ENCODE measurements at places on chromosomes 16 and 17.
A peak's percentile ranks its signal among the peaks of the same experiment; 100 is the strongest.

- DNase-seq = no peak
These were observed 14.0 kb upstream of the RNF135 start for GRCh38 chr17:30956764-30957374.

DNA sequence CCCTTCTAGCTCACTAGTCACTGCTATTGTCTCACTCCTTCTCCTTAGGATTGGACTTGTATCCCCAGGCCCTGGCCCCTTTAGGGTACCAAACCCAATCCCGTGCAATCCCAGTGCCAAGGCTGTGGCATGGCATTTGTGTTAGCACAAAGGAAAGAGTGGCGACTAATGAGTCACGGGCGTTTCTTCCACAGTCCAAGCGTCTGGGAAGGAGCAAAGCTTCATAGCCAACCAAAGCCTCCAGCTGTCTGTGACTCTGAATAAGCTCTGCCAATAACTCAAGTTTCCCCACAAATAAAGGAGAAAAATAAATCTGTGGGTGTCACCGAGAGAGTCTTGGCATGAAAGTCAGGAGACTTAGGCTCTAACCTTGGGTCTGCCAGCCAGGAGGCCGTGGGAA, 54.6 kb upstream of the COX10 start:
- DNase-seq = no peak

DNA sequence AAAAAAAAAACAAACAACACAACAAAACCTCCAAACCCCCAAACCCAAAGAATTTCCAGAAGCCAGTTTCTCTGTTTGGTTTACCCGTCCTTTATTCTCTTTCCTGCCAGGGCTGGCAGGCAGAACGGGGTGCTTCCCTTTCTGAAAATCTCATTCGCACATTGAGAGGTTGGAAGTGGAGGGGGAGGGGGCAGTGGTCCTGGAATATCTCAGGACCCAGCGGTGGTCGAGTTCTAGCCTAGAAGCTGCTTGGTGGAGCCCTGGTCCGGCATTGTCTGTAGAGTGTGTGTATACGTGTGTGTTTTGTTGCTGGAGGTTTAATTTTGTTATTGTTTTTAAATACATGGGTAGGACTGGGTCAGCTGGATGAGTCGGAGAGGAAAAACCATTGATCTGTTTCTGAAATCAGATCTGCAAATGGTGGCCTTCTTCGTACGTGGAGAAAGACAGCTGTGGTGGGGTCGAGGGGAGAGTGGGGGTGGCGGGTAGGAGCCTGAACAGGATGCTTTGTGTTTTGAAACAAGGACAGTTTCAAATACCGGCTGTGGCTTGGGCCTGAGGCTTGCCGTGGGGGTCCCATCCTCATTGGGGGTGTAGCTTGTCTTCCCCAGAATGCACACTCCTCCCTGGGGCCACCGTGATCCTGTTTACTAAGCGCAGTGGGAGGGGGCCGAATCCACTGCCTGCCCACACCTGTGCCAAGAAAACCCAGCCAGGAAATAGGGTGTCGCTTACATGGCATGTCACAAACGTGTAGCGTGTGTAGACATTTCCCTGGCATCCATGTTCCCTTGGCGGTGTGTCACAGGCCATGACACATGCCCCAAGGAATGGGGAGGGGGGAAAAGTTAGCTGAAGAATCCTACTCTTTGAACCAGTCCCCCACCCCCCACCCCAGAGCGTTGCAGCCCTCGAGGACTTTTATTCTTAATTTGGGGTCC, 1.6 kb downstream of the CMIP start:
- no peak for DNase-seq

GRCh38 chr17:17351901-17352781, 49.0 kb downstream of the NT5M start:
- DNase-seq = no peak

DNA sequence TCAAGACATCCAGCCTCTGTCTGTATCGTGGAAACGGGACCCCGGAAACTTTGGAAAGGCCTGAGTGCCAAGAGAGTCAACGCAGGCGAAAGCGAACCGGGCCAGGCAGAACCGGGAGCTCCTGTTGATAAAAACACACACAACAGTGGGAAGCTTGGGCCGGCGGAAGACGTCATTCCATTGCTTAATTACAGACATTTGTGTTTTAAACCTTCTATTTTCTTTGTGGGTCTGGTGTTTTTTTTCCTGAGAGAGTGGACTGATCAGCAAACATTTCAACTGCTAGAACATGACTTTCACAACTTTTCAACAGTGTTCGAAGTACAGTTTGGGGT, 878 bp upstream of the RNF157 start:
- DNase-seq = no peak

DNA sequence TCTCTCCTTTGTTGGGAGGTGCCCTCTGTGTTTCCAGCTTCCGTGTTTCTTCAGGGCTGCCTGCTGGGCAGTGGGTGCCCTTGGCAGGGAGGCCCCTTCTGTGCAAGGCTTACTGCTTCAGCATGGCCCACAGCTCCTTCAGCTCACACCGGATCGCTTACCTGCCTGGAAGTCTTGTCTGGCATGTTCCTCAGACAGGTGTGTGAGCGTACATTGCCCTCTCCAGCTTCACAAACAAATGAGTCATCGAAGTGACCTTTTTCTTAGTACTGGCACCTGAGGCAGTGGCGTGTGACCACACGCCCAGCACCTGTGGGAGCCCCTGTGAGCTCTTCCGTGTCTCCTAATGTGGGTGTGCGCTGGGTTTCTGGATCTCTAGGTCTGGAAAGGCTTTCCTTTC, 3.5 kb downstream of the RAB40C start:
- peak; percentile 68 for DNase-seq

GRCh38 chr16:47069313-47069712, 74.4 kb downstream of the NETO2 start:
- no peak for DNase-seq

- DNase-seq = no peak
These were observed 7.0 kb downstream of the MT2A start for GRCh38 chr16:56615353-56615752.

- DNase-seq = no peak
These were observed 7.3 kb upstream of the AARSD1 start for GRCh38 chr17:42971589-42971988.

DNA sequence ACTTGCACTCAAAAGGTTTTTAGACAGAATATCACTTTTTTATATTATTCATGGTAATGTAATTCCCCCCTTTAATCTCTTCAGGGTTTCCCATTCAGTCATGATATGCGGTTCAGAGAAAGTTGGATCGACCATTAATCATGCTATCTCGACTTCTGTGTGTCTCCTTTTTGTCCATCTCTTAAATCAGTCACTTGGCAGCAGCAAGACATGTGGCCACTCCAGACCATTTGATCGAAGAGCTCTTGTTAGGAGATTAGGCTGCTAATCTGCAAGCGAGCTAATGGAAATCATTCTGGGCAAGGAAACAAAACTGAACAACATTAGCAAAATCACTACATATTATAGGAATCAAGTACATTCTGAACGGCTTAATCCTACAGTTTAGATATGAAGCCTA, 449.9 kb downstream of the WWOX start:
- DNase-seq = no peak

DNA sequence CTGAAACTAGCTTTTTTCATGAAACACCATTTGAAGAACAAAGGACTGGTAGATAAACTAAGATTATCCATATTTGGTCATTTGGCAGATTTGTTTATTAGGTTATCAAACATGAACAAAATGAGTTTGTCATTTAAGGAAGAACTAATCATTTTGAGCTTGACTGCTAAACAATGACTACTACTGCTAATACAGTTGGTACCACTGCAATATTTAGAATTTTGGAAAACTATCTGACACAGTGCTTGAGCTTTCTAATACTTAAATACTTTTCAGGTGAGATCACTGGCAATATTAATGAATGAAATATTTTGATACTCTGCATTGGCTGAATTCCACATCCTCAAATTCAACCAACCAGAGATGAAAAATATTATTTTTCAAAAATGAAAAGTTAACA, 47.2 kb downstream of the MED13 start:
- DNase-seq = no peak

DNA sequence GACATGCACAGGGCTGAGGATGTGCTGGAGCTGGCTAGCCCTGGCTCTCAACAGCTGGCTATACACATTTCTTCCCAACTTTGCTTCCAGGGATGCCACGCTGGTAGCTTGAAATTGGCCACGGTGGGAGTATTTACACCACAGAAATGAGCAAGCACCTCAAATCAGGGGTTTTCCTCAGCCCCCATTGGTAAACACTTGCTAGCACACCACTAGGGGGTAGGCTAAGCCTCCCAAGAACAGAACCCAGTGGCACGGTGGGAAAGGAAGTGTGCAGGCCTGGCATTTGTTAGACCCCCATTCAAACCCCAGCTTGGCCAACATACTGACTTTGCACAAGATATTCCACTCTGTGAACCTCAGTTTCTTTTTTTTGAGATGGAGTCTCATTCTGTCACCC, 12.9 kb downstream of the DRC3 start:
- DNase-seq = no peak

DNA sequence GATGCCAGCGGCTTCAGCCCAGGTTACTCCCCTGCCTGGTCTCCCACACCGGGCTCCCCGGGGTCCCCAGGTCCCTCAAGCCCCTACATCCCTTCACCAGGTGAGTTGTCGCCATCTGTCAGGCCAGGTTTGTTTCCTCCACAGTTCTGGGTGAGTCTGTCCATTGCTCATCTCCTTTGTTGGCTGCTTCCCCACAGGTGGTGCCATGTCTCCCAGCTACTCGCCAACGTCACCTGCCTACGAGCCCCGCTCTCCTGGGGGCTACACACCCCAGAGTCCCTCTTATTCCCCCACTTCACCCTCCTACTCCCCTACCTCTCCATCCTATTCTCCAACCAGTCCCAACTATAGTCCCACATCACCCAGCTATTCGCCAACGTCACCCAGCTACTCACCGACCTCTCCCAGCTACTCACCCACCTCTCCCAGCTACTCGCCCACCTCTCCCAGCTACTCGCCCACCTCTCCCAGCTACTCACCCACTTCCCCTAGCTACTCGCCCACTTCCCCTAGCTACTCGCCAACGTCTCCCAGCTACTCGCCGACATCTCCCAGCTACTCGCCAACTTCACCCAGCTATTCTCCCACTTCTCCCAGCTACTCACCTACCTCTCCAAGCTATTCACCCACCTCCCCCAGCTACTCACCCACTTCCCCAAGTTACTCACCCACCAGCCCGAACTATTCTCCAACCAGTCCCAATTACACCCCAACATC, 28.8 kb downstream of the POLR2A start:
- DNase-seq = no peak

DNA sequence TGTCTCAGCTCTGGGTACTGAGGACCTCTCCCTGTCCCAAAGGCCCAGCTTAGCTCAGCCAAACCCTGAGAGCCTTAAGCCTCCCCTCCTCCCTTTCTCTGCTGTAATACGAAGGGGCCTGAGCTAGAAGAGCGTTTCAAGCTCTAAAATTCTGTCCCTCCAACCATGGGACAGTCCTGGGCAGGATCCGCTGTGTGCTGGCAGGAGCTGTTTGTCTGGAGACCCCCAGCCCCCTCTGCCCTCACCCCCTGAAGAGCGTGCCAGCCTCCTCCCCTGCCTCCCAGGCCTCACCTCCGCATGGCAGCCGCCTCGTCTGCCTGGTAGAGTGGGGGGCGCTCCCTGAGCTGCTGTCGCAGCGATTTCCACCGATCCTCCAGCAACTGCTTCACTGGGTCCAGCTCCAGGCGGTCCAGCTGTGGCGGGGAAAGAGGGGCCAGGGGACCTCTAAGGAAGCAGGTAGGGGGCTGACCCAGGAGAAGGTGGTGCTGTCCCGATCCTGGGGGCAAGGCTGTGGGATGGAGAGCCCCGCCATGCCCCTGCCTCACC, 14.7 kb downstream of the UBALD2 start:
- DNase-seq = no peak

DNA sequence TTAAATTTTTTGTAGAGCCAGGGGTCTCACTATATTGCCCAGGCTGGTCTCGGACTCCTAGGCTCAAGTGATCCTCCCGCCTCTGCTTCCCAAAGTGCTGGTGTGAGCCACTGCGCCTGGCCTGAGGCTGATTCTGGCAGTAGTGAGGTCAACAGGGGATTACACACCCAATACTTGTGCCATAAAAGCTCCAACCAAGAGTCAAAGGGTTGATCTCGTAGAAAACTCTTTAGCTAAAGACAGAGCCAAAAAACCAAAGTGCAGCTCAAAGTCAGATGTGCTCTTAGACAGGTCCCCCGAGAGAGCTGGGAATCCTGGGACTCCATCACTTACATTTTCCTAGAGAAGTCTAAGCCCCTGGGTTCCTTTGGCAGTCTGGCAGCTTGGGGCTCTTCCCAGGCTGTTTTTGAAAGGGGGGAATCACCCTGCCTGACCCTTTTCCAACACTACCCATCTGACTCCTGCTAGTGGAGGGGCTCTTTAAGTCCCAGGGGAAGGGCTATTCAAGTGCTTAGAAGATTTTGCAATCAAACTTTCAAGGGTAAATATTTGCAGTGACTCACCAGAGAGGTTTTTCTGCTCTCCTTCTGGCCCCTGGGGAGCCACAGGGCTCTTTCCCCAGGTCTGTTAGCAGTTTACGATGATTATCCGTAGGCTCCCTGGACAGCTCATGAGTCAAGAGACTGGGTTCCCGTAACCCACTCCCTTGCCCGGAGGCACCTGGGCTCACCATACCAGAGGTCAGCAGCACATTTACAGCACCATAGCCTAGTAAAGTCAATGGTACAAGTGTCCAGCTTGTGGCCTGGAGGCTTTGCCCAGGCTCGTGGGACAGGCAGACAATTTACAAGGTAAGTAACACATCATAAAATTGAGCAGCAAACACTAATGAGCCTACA, 408.7 kb downstream of the SLC39A11 start:
- no peak for DNase-seq

DNA sequence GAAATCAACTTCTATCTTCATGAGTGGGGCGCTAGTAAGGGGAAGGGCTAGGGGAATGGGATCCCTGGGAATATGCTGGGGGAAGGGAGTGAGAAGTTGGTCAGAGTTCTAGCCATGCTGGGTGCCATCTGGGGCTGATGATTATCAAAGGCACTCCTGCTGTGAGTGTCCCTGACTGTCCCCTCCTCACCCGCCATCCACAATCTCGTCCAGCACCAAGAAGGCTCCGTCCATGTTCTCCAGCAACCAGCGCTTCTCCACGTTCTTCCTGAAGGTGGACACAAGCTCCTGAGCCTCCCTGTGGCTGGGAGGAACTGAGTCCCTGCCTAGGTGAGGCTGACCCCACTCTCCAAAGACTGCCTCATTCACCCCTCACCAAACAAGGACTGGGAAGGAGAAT, 5.6 kb downstream of the COPZ2 start:
- no peak for DNase-seq

GRCh38 chr16:7318686-7319085, 14.0 kb upstream of the RBFOX1 start:
- no peak for DNase-seq

GRCh38 chr16:964356-965035, 6.3 kb downstream of the LMF1 start:
- no peak for DNase-seq

Data from NCI-H526 treated with DMSO at 0.1 percent for 48 hours (cell line).